ENCODE measurements at places on chromosomes 3 and 15.

DNA sequence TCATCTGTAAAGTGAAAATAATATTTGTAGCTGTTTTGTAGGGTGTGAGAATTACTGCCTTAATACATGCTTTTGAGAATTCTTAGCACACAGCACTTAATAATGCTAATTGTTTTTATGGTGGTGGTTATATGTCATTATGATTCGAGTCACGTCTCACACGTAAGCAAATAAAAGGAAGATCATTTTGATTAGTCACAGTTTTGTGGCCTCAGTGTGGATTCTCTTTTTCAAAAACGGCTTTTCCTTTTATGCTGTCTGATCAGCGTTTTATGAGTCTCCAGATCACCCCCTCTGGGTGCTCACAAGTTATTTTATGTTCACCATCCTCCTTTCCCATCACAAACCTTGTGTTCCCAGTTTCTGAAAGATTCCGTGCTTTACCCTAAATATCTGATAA, 255.6 kb upstream of the CNTN4 start:
- no peak for DNase-seq

GRCh38 chr3:42578054-42578453, 3.7 kb downstream of the SEC22C start:
- no peak for DNase-seq

DNA sequence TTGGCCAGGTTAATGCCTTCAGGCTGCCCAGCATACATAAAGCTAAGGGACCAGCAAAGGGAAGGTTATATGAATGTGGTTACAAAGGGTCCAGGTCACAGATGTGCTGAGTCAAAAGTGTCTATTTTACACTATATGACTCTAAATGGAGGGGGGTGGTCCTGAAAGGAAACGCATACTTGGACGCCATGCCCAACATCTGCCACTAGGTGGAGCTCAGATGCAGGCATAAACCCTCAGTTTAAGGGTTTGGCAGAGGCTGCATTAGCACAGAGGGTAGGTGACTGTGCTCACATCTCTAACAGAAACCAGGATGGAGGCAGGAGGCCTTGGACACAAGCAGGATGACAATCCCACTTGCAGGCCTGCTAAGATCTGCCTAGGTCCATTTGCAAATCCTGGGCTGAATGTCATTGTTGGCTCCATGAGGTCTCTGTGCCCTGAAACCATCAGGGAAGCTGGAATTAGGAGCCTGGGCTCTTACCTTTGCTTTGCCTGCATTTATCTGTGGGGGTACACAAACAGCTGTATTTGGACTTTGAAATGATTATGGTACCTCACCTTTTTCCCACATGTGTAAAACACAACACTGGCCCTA, 55.8 kb downstream of the ZNF621 start:
- no peak for DNase-seq

DNA sequence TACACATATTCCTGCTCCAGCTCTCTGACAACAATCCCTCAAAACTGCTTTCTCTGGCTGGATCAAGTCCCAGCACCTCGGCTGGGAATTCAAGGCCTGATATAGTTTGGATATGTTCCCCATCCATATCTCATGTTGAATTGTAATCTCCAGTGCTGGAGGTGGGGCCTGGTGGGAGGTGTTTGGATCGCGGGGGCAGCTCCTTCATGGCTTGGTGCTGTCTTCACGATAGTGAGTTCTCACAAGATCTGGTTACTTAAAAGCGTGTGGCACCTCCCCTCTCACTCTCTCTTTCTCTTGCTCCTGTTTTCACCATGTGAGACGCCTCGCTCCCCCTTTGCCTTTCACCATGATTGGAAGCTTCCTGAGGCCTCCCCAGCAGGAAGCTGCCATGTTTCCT, 47.4 kb upstream of the SYN2 start:
- no peak for DNase-seq

DNA sequence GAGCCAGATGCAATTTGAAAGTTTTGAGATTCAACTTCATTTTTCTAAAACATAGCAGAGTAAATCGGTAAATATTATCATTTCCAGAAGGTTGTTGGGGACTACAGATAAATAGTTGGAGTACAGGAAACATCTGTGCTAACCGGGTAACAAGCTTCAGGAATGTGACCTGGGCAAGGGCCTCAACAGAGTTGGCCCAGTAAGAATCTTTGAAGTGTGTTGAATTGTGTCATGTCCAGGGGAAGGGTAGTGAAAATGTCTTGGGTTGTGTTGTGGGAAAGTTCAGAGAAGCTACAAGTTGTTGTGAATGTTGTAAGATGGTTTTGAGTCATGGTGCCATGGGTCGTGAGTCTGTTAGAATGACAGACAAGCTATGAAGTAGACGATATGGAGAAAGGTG, 35.7 kb downstream of the SQOR start:
- no peak for DNase-seq

All from esophagus muscularis mucosa (tissue), 4 donors.